ENCODE measurements at places on chromosomes 3 and 15.

- no peak overlapping the region for H3K27ac ChIP-seq
- no peaks in the 10 kb centered on the region for H3K4me1 ChIP-seq
Observed at GRCh38 chr3:150232992-150233451, 175.1 kb upstream of the TSC22D2 start.

- no peaks in the 10 kb centered on the region for H3K36me3 ChIP-seq
- no peak overlapping the region for H3K4me3 ChIP-seq
- no peaks in the 10 kb centered on the region for H3K27me3 ChIP-seq
- H3K27ac ChIP-seq = no peak overlapping the region
Observed at GRCh38 chr3:104392327-104392726, 974.4 kb upstream of the ALCAM start.

DNA sequence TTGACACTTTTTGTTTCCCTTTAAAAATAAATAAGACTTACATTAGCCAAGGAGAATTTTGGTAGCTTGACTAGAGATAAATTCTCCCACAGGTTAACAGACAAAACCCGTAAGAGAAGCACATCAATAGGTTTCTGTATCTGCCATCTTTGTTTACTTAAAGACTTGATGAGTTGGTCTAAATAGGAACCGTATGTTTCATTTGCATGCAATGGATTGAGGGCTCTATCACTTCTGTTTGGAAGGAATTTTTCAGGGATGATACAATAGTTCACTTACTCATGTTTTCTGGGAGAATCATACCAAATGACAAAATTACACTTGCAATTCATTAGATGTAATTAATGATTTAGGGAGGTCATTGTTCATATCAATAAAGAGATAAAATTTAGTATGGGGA lies 631.5 kb upstream of the NR2F2 start:
- H3K36me3 ChIP-seq = peaks cover 18% of the 10 kb centered on the region
- no peaks in the 10 kb centered on the region for H3K4me1 ChIP-seq
- H3K27ac ChIP-seq = no peak overlapping the region
- no peak for DNase-seq

DNA sequence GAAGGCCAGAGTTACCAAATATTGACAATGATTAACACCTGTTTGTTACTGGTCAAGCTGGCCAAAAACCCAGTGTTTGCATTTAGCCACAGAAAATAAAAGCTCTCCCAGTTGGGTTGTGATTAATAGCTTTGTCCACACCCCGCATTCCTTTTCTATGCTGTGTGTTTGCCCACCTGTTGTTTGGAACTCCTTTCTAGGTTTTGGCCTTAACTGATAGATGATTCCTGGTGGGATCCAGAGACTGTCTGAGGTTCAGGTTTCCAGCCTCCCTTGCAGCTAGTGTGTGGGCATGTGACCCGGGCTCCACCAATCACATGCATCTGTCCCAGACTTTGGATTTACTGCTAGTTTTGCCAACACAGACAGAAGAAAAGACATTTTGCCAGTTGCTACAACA lies 83.8 kb downstream of the PTPRG start:
- H3K4me1 ChIP-seq = no peaks in the 10 kb centered on the region
- no peak overlapping the region for H3K4me3 ChIP-seq
- DNase-seq = no peak
- no peaks in the 10 kb centered on the region for H3K27me3 ChIP-seq
- no peak overlapping the region for H3K27ac ChIP-seq
- H3K36me3 ChIP-seq = no peaks in the 10 kb centered on the region

GRCh38 chr15:74906067-74906449 lies 593 bp downstream of the FAM219B start:
- DNase-seq = no peak
- H3K36me3 ChIP-seq = peaks cover 11% of the 10 kb centered on the region
- H3K27ac ChIP-seq = peak overlapping the region; percentile 84
- H3K4me3 ChIP-seq = peak overlapping the region; percentile 99

DNA sequence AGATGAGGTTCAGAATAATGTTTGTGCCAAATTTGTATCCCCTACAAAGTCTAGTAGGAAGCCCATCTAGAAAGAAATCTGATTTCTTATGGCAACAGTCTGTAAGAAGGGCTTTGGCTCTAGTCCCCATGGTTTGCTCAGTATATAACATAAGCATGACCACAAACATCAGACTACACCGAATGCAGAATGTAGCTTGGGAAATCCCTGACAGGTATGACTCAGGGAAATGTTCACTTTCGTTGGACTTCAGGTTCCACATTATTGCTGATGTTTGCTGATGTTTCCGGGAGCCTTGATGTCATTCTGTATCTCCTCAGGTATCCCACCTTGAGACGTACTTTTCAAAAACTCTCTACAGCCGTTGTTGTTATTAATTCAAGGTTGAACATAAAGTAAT lies 304.4 kb upstream of the TGFBR2 start:
- H3K4me3 ChIP-seq = no peak overlapping the region
- H3K27me3 ChIP-seq = no peaks in the 10 kb centered on the region
- no peaks in the 10 kb centered on the region for H3K36me3 ChIP-seq
- no peak overlapping the region for H3K27ac ChIP-seq

GRCh38 chr3:95343767-95344166 lies 1280.9 kb downstream of the NSUN3 start:
- peaks cover 2% of the 10 kb centered on the region for H3K27me3 ChIP-seq
- H3K36me3 ChIP-seq = no peaks in the 10 kb centered on the region

- H3K4me1 ChIP-seq = peaks cover 6% of the 10 kb centered on the region
- H3K27ac ChIP-seq = no peak overlapping the region
- no peaks in the 10 kb centered on the region for H3K36me3 ChIP-seq
- H3K27me3 ChIP-seq = peaks cover 8% of the 10 kb centered on the region
- H3K4me3 ChIP-seq = peak overlapping the region; percentile 40
Observed at GRCh38 chr15:40872791-40873693, 992 bp downstream of the RHOV start.

DNA sequence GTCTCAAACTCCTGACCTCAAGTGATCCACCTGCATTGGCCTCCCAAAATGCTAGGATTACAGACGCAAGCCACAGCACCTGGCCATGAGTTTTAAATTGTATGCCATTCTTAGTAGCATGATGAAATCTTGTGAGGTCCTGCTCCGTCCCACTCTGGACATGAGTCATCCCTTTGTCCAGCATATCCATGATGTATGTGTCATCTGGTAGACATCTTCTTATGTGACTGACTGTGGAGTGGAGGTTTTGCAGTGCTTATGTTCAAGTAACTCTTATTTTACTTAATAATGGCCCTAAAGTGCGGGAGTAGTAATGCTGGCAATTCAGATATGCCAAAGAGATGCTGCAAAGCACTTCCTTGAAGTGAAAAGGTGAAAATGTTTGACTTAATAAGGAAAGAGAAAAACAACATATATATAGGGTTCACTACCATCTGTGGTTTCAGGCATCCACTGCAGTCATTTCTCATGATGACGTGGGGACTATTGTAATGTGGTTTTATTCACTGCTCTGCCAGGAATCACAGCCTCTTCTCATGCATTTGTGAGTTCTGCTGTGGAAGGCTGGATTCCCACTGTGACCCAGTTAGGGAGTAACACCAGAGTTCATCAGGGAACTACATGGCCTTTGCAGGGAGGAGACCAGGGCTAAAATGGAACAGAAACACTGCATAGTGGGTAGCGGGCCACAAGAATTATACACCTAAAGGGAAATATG lies 204.6 kb upstream of the STRIT1 start:
- H3K4me3 ChIP-seq = no peak overlapping the region
- DNase-seq = no peak
- H3K36me3 ChIP-seq = no peaks in the 10 kb centered on the region
- no peak overlapping the region for H3K27ac ChIP-seq
- H3K27me3 ChIP-seq = no peaks in the 10 kb centered on the region

GRCh38 chr3:133949438-133949837 lies 53.8 kb upstream of the RAB6B start:
- H3K27me3 ChIP-seq = peaks cover 3% of the 10 kb centered on the region
- H3K4me1 ChIP-seq = peaks cover 2% of the 10 kb centered on the region
- no peak overlapping the region for H3K27ac ChIP-seq
- H3K4me3 ChIP-seq = no peak overlapping the region
- no peak for DNase-seq

DNA sequence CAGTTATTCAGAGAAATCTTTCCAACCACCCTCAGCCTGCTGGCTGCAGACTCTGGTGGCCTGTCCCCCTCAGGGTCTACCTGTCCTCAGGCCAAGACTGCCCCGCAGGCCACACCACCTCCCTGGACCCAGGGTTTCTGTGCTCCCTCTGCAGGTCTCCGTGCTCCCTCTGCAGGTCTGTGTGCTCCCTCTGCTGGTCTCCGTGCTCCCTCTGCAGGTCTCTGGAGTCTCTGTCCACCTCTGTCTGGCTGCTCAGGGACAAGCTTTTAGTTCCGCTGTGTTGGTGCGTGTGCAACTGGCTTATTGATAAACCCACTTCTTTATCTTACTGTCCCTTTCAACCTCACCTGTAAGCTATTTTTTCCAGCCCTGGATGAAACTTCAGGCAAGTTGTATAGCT lies 30.1 kb downstream of the BDH1 start:
- H3K4me1 ChIP-seq = no peaks in the 10 kb centered on the region
- peaks cover 3% of the 10 kb centered on the region for H3K27me3 ChIP-seq
- no peak for DNase-seq
- H3K36me3 ChIP-seq = peaks cover 17% of the 10 kb centered on the region
- no peak overlapping the region for H3K4me3 ChIP-seq

GRCh38 chr3:185796431-185797107 lies 28.3 kb downstream of the IGF2BP2 start:
- no peak overlapping the region for H3K27ac ChIP-seq
- no peak for DNase-seq
- H3K36me3 ChIP-seq = no peaks in the 10 kb centered on the region
- H3K4me1 ChIP-seq = peaks cover 5% of the 10 kb centered on the region
- H3K4me3 ChIP-seq = no peak overlapping the region

DNA sequence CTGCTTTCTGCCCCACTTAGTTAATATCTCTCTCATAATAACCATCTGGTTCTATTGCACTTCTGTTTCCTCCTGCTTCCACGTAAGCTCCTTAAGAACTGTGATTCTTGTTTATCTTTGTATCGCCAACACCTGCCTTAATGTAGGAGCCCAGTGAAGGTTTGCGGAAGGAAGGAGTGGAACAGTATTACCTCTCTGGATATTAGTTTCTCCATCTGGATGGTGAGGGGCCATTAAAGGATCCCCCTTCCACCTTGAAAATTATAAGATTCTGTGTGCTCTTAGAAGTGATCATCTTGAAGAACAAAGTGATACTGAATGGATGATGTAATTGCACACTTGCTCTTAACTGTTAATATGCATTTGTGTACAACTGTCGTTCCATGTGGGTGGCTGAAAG lies 2.2 kb downstream of the CHRNA5 start:
- DNase-seq = no peak
- no peaks in the 10 kb centered on the region for H3K36me3 ChIP-seq
- peaks cover 19% of the 10 kb centered on the region for H3K4me1 ChIP-seq
- H3K27me3 ChIP-seq = peaks cover 2% of the 10 kb centered on the region
- no peak overlapping the region for H3K27ac ChIP-seq

- no peak overlapping the region for H3K27ac ChIP-seq
- no peaks in the 10 kb centered on the region for H3K27me3 ChIP-seq
- peaks cover 28% of the 10 kb centered on the region for H3K36me3 ChIP-seq
- no peak for DNase-seq
- no peaks in the 10 kb centered on the region for H3K4me1 ChIP-seq
- no peak overlapping the region for H3K4me3 ChIP-seq
Observed at GRCh38 chr3:113620091-113620490, 76.4 kb downstream of the USF3 start.

GRCh38 chr3:195931582-195932273 lies 23.4 kb upstream of the TNK2 start:
- no peak for DNase-seq
- no peak overlapping the region for H3K27ac ChIP-seq
- no peaks in the 10 kb centered on the region for H3K4me1 ChIP-seq
- H3K27me3 ChIP-seq = no peaks in the 10 kb centered on the region
- no peak overlapping the region for H3K4me3 ChIP-seq

DNA sequence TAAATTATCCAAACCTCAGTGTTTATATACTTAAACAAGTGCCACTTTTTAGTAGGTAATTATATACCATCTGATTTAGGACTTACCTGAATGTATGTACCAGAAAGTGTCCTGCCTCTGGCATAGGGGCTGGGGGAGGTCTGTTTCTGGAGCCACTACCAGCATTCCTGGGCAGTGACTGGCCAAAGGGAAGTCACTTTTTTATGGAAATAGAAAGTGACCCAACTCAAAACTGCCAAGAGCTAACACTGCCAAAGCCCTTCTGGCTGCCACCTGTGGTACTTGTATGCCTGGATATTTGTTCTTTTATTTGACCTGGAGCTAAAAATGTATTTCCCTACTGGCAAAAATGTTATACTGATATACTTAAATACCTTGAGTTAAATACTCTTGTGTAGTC lies 42.7 kb downstream of the ESYT3 start:
- H3K27me3 ChIP-seq = no peaks in the 10 kb centered on the region
- no peak for DNase-seq
- no peak overlapping the region for H3K4me3 ChIP-seq
- no peaks in the 10 kb centered on the region for H3K4me1 ChIP-seq
- H3K36me3 ChIP-seq = no peaks in the 10 kb centered on the region
- H3K27ac ChIP-seq = no peak overlapping the region
